ENCODE measurements at places on chromosomes 5 and 9.
A peak's percentile ranks its signal among the peaks of the same experiment; 100 is the strongest.

GRCh38 chr9:36665921-36666431 lies 93.3 kb downstream of the MELK start:
- DNase-seq: no peak

GRCh38 chr9:24479361-24480059 lies 66.2 kb downstream of the IZUMO3 start:
- no peak for DNase-seq

GRCh38 chr9:20496328-20496727 lies 126.0 kb downstream of the MLLT3 start:
- DNase-seq: no peak

DNA sequence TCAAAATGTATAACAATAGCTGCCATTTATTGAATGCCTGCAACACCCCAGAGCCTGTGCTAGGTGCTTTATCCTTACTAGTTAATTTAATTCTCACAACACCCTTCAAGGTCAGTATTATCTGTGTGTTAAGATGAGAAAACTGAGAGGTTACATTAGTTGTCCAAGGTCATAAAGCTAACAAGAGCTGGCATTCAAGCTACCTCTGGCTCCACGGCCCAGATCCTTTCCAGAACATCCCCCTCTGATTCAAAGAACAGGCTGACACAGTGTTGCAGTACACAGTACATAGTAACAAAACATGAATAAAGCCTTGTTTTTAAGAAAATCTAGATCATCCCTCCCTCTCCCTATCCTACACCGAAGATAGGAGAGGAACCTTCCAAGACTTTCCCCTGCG lies 9.4 kb upstream of the FRMPD1 start:
- no peak for DNase-seq

DNA sequence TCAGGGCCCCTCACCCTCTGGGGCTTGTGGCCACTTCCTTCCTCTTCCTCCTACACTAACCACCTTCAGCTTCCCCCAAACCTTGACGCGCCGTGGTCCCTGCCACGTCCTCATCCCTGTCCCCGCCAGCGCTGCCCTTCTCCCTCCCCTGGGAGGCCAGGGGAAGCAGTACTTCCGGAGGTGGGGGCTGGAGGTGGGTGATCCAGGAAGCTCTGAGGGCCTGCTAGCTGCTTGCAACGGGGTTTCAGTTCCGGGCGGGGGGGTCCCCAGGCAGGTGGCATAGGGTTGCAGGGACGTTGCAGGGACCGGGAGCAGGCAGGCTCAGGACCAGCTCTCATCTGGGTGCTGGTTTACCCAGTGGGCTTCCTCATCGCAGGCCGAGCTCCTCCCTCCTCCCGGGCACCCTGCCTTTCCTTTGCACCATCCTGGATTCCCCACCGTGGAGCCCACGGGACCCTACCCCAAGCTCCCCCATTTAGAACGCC lies 70.0 kb downstream of the RXRA start:
- peak; percentile 82 for DNase-seq

- DNase-seq: peak; percentile 67
These were observed 1.4 kb upstream of the LARP1 start for GRCh38 chr5:154753792-154754191.

DNA sequence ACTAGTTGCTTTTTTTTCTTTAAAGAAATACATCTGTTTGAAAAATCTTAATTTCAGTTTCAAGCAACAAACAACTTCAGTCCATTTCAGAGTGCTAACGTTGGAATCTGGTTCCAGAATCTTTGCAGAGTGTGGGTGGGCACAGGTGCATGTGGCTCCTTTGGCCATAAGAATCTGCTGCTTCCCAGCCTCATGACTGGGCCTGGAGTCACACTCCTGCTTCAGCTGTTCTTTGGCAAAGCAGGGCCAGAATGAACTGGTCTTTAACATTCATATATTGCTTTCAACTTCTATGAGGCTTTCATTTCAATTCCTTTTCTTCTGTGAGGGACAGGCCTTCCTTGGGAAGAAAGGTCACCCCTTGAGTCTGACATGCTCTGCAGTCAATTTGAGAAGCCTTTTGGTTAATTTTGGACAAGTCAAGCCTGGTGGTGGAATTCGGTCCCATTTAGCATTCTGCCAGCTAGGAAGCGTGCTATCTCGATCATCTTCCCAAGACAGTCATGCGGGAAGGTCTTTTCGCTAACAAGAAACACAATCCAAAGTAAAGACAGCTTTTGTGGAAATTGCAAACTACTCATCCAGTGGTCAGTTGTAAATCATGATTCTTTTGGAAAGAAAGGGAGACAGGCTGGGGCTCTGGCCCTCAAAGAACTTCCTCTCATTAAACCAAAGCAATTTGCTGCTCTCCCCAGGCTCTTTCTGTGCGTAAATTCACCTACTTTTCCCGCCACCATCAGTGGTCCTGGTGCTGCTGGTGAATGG lies 55.2 kb downstream of the SLC1A3 start:
- no peak for DNase-seq

DNA sequence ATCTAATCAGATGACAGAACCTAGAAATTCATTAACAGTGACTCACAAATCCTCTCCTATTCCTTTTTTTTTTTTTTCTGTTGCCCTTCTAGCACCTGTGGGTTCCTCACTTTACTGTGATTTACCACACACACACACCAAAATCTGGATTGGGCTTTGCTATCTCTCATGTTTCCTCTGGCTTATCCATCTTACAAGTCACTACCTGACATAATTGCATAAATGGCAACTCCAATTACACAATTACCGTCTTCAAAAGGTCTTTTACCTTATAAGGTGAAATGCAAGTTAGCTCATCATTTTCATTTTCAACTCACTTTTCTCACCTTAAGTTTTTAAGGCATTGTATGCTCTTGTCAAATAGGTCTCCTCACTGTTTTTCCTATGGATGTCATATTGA lies 426.3 kb upstream of the MEF2C start:
- DNase-seq: no peak

DNA sequence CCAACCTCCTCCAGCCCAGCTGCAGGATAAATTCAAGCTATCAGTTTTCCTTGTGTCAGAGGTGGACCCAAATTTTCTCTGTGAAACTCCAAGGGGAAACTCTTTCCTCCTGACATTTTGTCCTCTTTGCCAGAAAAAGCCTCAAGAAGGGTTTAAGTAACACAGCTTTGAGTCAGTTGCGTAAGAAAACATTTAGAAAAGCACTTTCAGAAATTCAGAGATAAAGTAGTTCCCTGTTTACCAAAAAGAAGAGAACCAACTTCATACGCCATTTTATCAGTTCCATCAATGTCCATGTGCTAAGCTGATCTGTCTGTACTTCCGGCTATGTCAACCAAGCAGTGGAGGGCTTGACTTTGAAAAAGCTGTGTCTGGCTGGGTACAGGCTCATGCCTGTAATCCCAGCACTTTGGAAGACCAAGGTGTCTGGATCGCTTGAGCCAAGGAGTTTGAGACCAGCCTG lies 19.9 kb upstream of the SUSD1 start:
- DNase-seq: no peak

DNA sequence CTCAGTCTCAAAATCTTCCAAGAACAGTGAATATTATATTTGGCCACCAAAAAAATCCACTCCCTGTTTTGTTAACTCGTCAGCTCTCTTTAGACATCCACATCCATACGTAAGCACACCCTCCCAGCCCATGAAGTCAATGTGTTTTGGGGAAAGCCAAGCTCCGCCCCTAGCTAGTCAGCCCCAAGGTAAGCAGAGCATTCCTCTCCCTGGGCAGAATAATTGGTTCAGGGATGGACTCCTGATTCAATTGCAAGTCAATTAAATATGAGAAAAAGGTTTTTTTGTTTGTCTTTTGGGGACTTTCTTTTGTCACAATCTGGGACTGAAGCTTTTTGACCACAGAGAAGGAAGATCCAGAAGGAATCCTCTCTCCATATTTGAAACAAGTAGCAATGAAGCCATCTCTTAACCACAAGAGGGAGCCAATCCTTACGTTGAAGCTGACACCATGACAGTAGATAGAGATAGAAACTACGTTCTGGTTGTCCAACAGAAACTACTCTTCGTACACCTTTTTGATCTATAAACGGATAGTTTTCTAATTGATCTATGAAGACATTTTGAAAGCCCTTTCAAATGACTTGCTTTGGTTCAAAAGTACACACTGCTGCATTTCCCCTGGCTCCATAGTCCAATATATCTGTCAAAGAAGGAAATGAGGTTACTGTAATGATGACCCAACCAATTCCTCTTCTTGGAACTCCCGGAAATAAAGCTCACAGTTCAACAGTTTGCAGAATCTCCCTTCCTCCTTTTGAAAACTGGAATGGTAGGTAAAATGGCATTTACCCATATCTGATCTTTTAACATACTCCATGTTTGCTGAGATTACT lies 166.4 kb downstream of the TLE1 start:
- no peak for DNase-seq

DNA sequence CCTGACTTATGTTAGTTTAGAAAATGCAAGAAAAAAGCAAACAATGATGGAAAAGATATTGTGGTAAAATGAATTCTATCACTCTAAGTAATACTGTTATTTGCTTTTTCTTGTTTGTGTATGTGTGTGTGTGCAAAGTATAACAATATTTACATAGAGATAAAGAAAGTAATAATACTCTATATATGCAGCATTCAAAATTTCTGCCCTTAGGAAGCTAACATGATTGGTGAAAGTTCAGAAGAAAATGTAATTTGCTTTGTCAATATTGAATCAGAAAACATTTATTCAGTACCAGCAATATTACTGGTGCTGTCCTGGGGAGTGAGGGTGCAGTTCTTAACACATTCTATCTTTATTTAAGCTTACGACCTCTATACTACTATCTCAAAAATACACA lies 12.9 kb upstream of the PRDM9 start:
- DNase-seq: no peak

DNA sequence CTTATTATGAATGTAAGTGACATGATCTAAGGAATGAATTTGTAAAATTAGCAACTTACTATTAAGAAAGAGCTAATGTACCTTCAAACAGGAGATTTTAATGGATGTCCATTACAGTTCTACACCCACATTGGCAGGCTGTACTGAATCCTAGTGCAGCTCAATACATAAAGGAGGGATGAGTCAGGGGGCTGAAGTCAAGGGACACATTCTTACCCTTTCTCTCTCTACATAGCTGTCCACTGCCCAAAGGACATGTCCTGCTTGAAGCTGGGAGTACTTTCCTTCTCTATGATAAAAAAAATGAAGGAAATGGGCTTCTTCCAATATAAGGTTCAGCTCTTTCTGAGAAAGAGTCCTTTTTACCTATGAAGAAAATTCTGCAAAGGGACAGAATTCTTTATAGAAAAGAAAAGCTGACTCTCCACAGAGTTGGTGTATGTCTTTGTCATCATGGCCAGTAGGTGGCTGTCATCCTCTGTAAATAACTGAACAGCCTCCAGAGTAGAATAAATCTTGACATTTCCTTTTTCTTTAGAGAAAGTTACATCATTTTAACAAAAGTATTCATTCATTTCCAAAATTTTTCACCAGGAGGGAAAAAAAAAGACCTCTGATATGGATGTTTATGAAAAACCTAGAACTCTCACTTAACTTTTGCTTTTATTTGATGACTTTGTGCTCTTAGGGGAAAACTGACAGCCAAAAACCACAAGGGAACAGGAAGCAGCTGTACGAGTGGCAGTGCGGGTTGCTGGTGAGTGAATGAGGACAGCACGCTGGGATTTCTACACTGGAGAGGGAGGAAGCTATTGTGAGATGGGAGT lies 13.1 kb upstream of the IFNA14 start:
- no peak for DNase-seq

GRCh38 chr9:116859763-116860162 lies 172.7 kb downstream of the TRIM32 start:
- no peak for DNase-seq

GRCh38 chr9:20553558-20554149 lies 68.6 kb downstream of the MLLT3 start:
- no peak for DNase-seq

GRCh38 chr9:8252445-8252844 lies 452.9 kb upstream of the DMAC1 start:
- no peak for DNase-seq

GRCh38 chr5:6424110-6424659 lies 24.5 kb upstream of the UBE2QL1 start:
- DNase-seq: no peak

GRCh38 chr9:114968671-114969070 lies 38.3 kb upstream of the TNFSF8 start:
- DNase-seq: no peak

DNA sequence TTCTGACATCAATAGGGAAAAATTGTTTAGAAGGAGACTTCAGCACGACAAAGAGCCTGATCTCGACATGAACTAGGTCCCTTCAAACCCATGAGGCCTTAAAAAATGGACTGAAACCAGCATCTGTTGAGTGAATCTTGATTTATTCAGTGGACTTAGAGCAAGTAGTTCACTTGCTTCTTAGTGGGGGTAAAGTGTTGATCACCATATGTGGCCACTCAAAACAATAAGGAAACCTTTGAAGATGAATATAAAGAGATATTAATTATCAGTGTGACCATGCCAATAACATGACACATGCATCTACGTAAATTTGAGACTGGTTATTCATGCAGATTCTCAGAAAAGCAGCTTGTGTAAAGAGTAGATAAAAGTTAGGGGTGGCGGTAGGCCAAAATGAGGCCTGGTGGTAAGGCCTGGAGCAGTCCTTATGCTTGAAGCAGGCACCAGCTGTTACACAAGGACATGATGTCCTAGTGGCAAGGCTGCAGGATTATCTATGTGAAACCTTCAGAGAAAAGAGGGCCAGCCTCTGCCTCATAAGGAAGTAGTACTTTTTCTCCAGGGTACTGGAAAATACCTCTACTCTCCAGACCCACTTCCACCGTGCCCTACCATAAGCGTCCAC lies 61.3 kb downstream of the S1PR3 start:
- no peak for DNase-seq

GRCh38 chr9:135716045-135716444 lies 14.1 kb downstream of the KCNT1 start:
- no peak for DNase-seq

- DNase-seq: no peak
These were observed 76.8 kb downstream of the PALM2AKAP2 start for GRCh38 chr9:109856785-109857184.

- no peak for DNase-seq
These were observed 193.5 kb downstream of the ACTL7B start for GRCh38 chr9:108662091-108662875.

- no peak for DNase-seq
These were observed 31.5 kb downstream of the OLFML2A start for GRCh38 chr9:124808246-124808956.

Measured in activated CD8-positive, alpha-beta memory T cell treated with anti-CD3 and anti-CD28 coated beads for 24 hours (primary cell).